ENCODE measurements at places on chromosomes 2 and 18.

DNA sequence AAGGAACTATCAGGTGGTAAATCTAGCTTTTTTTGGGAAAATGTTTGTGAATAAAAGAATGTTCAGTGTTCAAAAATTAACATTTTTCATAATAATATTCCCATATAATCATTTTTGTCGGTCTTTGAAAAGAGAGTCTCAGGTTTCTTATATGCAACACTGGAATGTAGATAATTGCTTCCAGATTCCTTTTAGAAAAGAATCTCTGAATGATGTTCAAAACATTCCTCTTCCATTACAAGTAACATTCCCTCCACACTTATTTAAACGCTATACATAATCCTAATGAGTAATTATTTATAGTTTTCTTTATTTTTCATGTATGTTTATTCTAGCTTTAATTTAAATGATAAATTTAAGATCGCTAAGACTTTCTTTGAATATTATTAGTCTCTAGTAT lies 7.0 kb downstream of the ZSWIM2 start:
- peak; percentile 24 for DNase-seq

DNA sequence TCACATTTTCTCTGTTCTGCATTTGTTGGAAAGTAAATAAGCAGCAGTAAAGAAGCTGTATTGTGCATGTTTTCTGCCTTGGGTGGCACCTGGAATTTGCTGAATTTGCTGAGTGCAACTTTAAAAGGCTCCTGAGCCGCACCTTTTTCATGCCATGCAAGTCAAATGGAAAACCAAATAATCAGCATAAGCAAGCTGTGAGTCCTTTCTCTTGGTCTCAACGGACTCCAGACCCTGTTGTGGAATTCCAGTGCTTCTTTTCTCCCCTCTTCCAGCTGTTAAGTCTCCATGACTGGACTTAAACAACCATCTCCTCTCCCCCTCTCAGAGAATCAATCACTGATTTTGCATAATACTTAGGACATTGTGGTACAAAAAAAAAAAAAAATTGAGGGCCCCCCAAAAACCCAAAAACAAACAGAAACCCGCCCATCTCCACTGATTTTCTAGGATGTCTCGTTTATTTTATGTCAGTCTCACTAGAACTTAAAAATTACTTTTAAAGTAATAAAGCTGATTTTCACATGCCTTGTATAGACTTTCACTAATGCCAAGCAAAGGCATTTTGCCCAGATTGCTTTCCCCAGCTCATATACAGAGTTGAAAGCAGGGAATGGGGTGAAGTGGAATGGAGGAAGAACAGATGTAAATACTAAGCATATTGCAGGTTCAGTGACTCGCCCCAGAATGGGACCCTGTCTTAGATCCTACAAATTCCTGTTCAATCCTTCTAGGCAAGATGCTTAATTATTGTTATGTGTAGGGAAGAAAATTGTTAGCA lies 5.1 kb upstream of the CETN1 start:
- DNase-seq, result no peak

DNA sequence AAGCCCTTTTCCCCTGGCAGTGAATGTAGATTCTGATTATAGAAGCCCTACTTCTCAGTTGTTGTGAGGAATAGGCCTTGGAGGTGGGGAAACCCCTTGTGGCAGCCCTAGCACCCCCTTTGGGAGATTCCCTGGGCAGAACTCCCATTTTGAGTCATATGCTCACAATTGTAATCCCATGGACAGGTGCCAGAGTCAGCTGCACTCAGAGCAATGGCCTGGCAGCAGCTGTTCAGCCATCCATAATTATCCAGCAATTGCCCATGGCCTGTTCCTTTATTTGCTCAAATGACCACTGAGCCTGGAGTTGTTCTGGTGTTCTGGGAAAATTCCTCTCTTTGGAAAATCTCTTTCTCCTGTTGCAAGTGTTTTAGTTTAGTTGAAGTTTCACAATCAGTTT lies 71.7 kb downstream of the PTRHD1 start:
- peak; percentile 85 for DNase-seq

- DNase-seq, result peak; percentile 61
Measured at GRCh38 chr2:54722641-54723040, 821 bp upstream of the EML6 start.

- no peak for DNase-seq
Measured at GRCh38 chr2:26605195-26605998, 35.8 kb downstream of the CIB4 start.

- no peak for DNase-seq
Measured at GRCh38 chr2:218301176-218301819, 9.0 kb upstream of the TMBIM1 start.

- no peak for DNase-seq
Measured at GRCh38 chr2:135050132-135050531, 2.0 kb upstream of the RAB3GAP1 start.

DNA sequence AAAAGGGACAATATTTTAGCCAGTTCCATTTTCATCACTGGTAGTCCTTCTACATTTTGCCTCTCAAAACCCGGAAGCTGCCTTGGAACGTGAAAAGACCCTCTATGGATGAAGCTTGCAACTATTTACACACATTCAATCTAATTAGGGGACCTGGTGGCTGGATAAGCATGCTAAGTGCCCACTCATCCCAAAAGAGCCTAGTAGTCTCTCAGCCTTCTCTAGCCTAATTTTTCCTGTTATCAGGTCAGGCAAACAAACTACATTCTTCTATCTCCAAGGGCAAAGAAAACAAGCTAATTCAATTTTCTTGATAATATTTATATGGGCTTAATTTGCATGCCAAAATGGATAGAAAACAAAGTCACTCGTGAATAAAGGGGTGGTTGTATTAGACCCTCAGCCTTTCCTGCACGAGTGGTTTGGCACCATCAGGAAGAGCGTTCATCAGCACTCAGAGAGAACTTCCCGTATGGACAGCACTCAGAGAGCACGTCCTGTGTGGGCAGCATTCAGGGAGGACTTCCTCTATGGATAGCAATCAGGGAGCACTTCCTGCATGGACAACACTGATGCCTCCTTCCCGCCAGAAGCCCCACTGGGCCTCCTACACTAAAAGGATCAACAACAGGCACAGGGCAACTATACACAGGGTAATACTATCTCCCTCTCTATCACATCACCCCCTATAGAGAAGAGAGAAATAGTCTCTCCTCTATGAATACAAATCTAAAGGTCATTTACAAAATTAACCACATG lies 122.2 kb downstream of the RBMS1 start:
- DNase-seq, result no peak

- DNase-seq, result no peak
Measured at GRCh38 chr18:79950515-79951341, 725 bp downstream of the SLC66A2 start.

DNA sequence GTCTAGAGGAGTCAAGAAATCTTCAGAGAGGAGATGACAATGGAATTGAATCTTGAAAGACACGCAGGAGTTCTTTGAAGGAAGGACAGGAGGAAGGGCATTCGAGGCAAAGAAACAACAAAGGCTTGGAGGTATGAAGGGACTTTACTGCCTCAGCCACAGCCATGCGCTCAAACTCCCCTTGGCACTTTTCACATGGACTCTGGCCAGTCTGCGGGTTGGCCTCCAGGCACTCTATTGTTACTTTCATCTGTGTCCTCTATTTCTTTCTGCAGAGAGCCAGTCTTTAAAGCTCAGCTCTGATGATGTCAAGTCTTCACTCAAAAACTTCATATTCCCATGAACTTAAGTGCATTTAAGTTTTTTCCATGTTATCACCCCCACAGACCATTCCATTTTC lies 95.4 kb downstream of the ZAP70 start:
- no peak for DNase-seq

GRCh38 chr2:160375802-160376469 lies 117.7 kb downstream of the RBMS1 start:
- DNase-seq, result no peak

- no peak for DNase-seq
Measured at GRCh38 chr2:216960671-216961268, 100.9 kb upstream of the TNP1 start.

DNA sequence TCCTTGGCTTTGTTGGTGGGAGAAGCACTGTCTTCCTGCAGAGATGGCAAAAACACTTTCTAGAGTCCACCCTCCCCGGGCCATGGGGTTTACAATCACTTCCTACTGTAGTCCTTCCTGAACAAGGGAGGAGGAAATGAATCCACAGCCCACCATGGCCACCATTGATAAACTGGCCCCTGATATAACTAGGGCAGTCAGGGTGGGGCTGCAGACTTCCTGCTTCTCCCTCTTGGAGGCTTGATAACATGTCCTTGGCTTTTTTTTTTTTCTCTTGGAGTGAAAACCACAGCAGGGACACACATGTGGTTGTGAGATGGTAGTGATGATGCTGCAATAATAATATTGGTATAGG lies 437.8 kb downstream of the ZNF521 start:
- DNase-seq, result no peak

DNA sequence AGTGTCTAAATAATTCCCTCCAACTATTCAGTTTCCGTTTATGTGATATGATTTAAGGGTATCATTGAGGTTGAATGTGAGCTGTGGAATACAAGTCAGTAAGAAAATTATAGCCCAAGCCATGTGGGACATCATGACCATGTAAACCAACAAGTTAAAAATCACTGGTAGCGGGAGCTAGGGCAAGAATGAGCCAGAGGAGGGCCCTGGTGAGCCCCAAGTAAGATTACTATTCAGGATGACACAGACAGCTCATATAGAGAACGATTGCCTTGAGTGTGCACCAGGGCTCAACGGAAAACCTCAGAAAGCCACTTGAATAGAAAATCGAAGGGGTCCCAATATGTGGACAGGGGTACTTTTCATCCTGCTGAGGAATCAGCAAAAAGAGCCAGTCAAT lies 87.8 kb upstream of the RBMS1 start:
- DNase-seq, result no peak

- DNase-seq, result peak; percentile 81
Measured at GRCh38 chr18:8747440-8747937, 42.1 kb downstream of the MTCL1 start.

GRCh38 chr18:42734520-42734919 lies 381.0 kb downstream of the RIT2 start:
- no peak for DNase-seq

DNA sequence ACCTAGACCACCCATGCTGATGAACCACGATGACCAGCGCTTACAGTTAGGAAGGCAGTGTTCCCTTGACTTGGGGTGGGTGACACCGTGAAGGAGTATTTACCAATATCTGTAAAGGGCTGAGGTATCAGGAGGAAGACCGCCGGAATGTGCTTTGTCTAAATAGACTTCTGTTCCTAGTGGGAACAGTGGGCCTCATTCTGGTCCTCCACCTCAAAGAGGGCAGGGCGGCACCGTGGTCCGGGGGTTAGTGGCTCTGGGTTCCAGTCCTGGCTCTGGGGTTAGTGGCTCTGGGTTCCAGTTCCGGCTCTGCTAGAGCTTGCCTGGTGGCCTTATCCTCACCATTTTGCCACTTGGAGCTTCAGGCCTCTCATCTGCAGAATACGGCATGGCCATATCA lies 91.6 kb upstream of the SMAD2 start:
- DNase-seq, result no peak

DNA sequence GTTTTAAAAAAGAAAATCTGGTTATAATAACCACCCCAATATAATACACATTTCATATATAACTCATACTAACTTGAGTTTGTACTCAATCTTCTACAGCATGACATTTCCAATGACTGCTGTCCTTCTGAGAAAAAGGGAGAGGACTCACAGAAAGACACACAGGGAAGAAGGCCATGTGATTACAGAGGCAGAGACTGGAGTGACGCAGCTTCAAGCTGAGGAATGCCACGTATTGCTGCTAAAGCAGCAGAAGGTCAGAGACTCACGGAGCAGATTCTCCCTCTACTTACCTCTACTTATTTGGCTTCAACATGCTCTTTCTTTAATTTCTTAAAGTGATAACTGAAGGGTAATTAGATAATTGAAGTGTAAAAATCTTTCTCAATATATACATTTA lies 753.5 kb upstream of the PKDCC start:
- no peak for DNase-seq

- no peak for DNase-seq
Measured at GRCh38 chr2:215370112-215370965, 58.5 kb downstream of the ATIC start.

- no peak for DNase-seq
Measured at GRCh38 chr18:36629836-36630235, 199.0 kb downstream of the TPGS2 start.

GRCh38 chr18:3016585-3017297 lies 3.8 kb upstream of the LPIN2 start:
- DNase-seq, result no peak
